ENCODE measurements at places on chromosomes 13 and 19.

DNA sequence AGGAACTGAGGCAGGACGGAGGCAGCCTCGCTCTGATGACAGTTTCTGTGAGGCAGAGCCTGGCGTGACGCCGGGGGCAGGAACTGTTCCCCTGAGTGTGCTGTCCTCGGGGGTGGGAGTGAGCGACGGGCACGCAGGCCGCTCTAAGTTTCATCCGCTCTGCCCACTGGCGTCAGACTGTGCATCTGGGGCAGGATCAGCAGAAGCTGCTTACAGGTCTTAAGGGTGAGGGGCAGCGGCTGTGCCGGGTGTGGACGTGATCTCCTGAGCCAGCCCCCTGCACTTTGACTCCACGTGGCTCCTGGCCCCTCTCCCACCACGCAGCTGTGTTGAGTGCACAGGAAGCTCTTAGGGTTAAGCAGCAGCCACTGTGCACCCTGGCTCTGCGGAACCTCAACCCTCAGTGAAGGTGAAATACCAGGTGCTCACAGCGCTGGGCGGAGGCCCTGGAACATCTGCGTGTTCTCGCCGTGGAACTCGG, 1.5 kb downstream of the GRK1 start:
- DNase-seq = no peak

- DNase-seq = no peak
Measured at GRCh38 chr13:20270163-20270865, 38.2 kb upstream of the GJB6 start.

- no peak for DNase-seq
Measured at GRCh38 chr19:46963093-46963734, 56.4 kb upstream of the NPAS1 start.

DNA sequence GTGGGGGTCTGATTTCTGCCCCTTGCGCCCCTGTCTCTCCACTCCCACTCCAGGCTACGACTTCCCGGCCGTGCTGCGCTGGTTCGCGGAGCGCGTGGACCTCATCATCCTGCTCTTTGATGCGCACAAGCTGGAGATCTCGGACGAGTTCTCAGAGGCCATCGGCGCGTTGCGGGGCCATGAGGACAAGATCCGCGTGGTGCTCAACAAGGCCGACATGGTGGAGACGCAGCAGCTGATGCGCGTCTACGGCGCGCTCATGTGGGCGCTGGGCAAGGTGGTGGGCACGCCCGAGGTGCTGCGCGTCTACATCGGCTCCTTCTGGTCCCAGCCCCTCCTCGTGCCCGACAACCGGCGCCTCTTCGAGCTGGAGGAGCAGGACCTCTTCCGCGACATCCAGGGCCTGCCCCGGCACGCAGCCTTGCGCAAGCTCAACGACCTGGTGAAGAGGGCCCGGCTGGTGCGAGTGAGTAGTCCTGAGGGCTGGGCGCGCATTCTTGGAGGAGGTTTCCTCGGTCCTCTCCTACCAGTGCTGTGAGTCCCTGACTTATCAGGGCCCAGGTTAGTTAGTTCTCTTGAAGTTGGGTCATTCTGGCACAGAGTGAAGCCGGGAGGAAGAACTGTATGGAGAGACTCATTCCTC, 12.7 kb downstream of the EHD2 start:
- no peak for DNase-seq

DNA sequence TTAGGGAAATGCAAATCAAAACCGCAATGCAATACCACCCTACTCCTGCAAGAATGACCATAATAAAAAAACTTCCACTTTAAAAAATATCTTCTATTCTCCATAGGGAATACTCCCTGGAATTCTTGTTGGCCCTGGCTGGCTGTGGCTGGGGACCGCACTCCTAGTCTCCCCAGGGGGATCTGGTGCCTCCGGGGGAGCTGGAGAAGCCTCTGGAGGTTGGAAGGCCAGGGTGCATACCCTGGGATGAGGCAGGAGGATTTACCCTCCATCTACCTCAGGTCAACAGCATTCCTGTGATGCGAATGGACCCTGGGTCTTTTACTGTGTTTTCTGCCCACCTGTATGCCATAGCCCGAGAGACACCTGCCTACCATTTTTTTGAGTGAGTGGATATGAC, 120.0 kb upstream of the ZNF536 start:
- DNase-seq = no peak

DNA sequence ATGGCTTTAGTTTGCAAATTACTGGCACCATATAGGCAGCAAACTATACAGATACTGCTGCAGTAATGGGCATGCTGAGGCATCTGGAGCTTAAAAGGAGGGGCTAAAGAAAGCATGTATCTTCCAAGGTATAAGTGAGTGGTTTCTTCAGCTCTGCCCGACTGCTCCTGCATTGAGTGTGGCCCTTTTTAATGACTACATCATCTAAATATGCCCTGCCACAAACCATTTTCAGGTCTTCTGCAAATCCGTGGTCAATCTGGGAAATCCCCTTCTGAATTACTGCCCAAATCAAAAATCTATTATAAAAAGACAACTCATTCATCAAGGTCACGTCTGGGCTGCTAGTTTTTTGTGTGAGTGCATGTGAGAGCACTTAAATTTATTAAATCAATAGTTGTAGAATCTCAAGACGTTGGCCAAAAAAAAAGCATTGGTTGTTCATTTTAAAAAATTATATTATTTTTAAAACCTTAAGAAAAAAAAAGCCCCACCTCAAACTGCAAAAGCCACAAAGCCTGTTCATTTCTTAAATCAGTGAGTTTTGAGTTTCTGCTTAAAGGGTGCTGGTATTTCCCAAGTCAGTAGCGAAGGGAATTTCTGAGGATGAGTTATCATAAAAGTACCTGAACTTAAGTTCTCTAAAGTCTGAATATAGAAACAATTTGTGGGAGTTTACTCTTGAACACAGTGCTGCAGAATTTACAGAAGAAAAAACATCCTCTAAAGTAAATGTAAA, 16.3 kb downstream of the LCP1 start:
- DNase-seq = no peak

GRCh38 chr13:97719736-97720135, 233.7 kb upstream of the IPO5 start:
- DNase-seq = no peak

DNA sequence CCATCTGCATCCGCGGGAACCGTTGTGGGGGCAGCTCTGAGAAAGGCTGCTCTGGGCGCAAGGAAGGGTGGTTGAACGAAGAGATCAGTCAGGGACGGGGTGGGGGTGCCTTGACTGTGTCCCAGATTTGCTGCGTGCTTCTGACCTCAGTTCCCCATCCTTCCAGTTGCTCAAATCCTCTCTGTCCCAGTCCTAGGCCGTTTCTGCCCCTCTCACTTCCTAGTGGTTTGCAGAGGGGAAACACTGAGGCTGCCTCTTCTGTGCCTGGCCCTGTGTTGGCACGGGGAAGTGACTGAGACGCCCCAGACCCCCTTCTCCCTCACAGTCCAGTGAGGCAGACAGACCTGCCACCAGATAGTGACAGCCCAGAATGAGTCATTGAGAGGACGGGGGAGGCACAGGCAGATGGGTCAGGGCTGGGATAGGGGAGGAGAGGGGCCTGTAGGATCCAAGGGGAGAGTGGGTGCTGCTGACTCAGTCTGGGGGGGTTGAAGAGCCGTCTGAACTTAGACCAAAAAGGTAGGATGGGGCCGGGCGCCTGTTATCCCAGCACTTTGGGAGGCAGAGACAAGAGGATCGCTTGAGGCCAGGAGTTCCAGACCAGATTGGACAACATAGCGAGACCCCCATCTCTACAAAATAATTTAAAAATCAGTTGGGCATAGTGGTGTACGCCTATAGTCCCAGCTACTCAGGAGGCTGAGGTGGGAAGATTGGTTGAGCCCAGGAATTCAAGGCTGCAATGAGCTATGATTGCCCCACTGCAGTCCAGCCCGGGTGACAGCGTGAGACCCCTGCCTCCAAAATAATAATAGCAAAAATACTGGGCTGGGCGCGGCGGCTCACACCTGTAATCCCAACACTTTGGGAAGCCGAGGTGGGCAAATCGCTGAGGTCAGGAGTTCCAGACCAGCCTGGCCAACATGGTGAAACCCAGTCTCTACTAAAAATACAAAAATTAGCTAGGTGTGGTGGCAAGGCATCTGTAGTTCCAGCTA, 26.5 kb downstream of the NUMBL start:
- DNase-seq = no peak

DNA sequence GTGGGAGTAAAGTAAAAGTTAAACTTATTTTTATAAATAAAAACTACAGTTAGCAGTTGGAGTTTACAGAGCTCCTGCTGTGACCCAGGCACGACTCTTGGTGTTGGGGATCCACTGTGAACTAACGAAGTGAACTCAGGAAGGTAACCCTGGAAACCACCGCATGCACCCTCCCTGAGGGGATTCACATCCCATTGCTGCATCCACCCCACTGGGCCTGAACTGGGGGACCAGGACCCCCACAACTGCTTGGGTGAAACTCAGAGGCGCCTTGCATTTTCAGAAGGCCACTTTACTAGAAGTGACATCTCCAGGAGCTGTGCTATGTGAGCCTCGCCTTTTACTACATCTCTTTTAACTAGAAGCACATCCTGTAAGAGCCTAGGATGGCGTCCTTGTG, 166.4 kb downstream of the TEX29 start:
- no peak for DNase-seq

- DNase-seq = no peak
Measured at GRCh38 chr13:112079696-112080095, 12.7 kb downstream of the SOX1 start.

DNA sequence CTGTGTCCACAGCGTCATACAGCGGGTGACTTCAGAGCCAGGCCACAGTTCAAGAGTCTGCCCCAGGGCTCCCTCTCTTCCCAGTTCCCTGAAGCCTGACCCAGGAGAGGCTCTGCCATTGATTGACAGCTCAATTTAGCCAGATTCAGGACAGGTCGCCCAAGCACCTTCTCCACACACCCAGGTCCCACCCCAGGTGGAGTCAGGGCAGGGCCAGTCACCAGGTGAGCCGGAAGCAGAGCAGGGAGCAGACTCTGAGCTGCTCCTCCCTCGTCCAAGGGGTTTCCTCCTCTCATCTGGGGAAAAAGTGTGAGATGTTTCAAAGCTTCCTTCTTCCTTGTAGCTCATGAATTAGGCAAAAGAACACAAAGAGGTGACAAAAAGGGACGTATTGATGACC, 5.6 kb downstream of the CEACAM7 start:
- DNase-seq = no peak

DNA sequence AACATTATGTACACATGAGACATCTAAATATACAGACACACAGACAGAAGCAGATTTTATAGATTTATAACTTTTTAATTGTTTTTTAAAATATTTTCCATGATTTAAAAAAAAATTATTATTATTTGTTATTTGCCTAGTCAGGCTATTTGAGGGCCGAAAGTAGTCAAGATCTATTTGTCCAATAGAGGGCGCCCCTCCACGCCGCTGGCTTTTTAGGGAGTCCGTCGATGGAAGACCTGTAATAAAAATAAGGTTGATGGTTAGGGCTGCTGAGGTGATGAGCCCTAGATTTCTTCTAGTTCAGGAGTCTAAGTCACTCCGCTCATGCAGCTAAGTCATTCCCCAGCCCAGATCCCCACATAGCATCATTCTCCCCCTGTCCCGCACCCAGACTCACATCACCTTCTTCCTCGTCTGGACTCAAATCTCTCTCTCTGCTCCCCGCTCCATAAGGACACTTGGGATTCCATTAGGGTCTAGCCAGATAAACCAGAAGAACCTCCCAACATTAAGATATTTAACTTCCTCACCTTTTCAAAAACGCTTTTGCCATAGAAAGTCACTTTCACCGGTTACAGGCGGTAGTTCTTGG, 33.9 kb upstream of the CEACAM21 start:
- DNase-seq = peak; percentile 89

DNA sequence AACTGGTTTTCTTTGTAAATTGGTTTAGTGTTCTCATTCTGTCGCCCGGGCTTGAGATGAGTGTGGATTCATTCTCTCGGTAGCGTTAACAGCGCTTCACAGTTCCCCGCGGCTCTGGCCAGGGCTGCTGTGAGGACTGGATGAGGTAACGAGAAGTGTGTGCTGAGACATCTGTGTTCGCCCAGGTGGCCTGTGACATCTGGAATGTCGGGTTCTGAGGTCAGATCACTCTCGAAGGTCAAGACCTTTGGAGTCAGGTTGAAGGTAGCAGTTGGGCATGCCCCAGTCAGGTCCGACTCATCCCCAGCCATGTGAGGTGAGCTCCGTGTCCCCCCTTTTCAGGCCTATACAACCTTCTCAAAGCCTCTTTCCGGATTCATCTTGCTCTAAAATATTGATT, 13.4 kb upstream of the TUBGCP3 start:
- DNase-seq = no peak

All from CD8-positive, alpha-beta T cell (primary cell).